ENCODE measurements at places on chromosomes 3 and 15. TPM values are rescaled to one million over a fixed set of nuclear protein-coding genes. Genes with fewer than 3 reads are reported as not detected.

- no peaks in the 10 kb centered on the region for H3K27me3 ChIP-seq
- no peak for DNase-seq
- peaks cover 8% of the 10 kb centered on the region for H3K36me3 ChIP-seq
- no peak overlapping the region for H3K4me3 ChIP-seq
These were observed 6.5 kb upstream of the TM4SF19 start for GRCh38 chr3:196344663-196345062.

The SGO1 gene
- polyA plus RNA-seq, result 0.56 TPM

DNA sequence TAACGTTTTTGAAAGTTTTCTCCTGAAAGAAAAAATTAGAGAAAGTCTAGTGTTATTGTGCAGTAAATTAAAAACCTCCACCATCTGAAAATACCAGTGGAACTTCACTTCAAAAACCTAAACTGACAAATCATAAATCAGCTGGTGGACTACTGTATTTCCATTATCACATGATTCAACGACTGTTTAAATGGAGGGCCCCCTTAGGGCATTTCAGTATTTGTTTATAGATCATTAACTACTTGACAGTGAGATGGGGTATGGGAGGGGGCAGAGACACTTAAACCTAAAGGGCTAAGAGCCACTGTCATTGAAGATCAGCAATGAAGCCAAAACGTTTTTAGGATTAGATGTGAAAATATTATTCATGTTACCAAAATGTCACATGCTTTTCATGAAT, 8.8 kb upstream of the C15orf61 start:
- no peaks in the 10 kb centered on the region for H3K4me1 ChIP-seq
- no peak for DNase-seq
- no peaks in the 10 kb centered on the region for H3K27me3 ChIP-seq

DNA sequence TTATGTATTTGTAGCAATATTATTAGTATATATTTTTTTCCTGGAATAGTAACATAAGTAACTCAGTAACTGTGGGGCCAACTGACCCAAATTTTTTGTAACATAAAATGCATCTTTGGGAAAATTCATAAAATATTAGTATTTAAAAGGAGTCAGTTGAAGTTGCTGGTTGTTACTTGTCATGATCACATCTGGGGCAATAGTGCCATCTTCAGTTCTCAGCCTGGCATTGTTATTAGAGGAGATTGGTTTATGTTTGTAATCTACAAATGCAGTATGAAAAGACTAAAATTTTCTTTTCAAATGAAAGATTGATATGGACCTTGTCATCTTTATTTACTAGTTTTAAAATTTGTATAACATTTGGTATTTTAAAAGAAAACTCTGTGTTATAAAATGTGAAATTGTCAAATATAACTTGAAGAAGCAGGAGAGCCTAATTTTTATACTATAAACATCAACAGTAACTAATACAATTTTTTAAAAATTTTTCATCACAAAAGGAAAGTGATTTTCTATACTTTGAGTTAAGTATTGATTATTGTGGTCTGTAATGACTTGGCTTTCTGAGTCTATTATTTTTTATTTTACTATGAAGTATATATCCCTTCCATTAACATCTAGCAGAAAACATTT, 38.8 kb upstream of the MLF1 start:
- DNase-seq, result peak; percentile 44
- H3K36me3 ChIP-seq, result no peaks in the 10 kb centered on the region
- H3K4me3 ChIP-seq, result no peak overlapping the region
- no peaks in the 10 kb centered on the region for H3K27me3 ChIP-seq
- no peaks in the 10 kb centered on the region for H3K4me1 ChIP-seq

The ARL14 gene
- polyA plus RNA-seq, result not detected

The SLC9A9 gene
- polyA plus RNA-seq, result 49.3 TPM

- no peaks in the 10 kb centered on the region for H3K4me1 ChIP-seq
- no peaks in the 10 kb centered on the region for H3K27me3 ChIP-seq
- no peak for DNase-seq
- H3K27ac ChIP-seq, result no peak overlapping the region
- H3K4me3 ChIP-seq, result no peak overlapping the region
These were observed 1137.9 kb downstream of the ROBO2 start for GRCh38 chr3:78177780-78178179.

DNA sequence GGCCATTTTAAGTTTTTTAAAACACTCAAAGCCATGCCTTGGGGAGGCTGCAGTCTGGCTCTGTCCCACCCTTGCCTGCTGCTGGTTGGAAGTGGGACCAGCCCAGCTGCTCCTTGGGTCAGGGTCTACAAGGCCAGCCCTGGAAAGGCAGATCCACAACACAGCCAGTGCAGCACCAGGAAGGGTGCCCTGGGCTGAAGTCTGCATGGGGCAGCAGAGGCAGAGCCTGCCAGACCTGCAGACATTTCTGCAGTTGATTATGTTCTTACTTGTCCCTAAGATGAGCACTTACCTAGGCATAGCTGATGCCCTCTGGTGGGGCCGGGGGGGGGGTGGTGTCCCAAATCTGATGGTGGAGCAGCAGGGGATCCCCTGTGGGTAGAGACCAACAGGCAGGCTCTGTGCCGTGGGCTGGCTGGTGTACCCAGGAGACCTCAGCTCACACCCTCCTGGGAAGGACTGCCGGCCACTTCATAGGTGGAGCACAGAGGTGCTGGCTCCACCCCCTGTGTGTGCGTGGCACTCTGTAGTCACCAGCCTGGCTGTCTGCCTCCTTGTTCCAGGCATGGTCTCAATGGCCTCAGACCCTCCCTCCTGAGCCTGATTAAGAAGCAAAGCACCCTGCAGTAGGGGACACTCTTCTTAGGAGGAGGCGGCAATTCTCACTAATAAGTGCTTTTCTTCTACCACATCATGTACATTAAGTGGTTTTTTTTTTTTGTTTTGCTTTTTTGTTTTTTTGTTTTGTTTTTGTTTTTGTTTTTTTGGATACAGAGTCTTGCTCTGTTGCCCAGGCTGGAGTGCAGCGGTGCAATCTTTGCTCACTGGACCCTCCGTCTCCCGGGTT, 97.4 kb upstream of the KLF13 start:
- H3K4me1 ChIP-seq, result no peaks in the 10 kb centered on the region
- H3K27me3 ChIP-seq, result no peaks in the 10 kb centered on the region
- no peak for DNase-seq
- no peak overlapping the region for H3K4me3 ChIP-seq

The BBS4 gene
- polyA plus RNA-seq, result 10.9 TPM

The KNL1 gene
- polyA plus RNA-seq, result 0.95 TPM

DNA sequence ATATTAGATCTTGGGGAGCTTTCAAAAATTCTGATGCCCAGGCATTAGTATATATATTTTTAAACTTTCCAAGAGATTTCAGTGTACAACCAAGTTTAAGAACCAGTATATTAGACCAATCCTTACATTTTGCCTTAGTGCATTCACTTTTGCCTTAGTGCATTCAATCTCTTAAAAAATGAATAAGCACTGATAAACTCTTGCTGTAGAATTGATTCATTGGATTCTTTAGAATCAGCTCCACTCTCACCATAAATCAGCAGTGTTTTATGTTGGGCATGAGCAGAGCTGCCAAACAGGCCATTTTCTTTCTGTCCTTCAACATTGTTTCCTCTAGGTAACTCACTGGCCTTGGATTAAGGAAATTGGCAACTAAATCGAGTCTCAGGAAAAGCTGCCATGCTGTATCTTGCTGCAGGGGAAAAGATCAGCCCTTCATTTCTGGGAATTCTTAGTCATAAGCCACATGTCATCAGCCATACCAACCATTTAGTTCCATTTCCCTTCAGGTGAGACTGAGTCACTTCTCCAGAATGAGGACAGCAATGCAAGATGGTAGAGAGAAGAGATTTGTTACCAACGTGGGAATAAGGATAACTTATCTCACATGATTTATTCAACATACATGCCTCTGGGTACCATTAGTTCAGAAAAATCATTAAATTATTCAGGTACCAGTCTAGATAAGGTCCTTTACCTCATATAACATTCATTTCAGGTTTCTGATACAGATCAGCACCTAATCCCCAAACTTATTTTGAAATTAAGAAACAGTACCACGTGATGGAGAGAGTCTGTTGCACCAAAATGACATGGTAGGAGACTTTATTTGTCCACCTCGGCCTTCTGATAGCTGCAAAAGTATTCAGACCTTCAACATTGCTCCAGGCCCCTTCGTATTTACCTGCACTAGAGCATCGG, 192.5 kb downstream of the P3H2 start:
- no peak overlapping the region for H3K4me3 ChIP-seq
- no peaks in the 10 kb centered on the region for H3K27me3 ChIP-seq
- H3K27ac ChIP-seq, result no peak overlapping the region
- H3K4me1 ChIP-seq, result no peaks in the 10 kb centered on the region

GRCh38 chr15:90322538-90322937, 29.5 kb upstream of the ZNF774 start:
- no peaks in the 10 kb centered on the region for H3K36me3 ChIP-seq
- H3K27ac ChIP-seq, result no peak overlapping the region
- H3K4me1 ChIP-seq, result no peaks in the 10 kb centered on the region
- no peak overlapping the region for H3K4me3 ChIP-seq
- no peak for DNase-seq

DNA sequence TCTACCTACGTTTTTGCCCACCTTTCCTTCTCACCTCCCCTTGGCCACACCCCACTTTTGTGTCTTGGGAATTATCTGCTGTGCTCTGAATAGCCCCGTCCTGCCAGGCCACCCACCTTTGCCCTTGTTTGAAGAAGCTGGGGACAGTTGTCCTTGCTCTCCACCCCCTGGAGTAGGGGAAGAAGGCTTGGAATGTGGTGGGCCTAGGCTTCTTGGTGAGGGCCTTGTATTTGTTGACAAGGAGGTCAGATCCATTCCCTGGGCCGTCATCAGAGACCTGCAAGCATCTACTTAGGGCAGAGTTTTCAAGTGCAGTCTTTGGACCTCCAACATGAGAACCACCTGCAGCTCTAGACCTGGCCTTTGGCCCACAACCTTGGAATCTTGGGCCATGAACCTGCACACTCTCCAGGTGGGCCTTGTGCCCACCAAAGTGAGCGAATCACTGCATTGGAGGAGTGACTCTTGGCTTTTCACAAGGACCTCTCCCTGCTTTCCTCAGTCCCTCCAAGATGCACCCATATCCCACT, 160.6 kb downstream of the APBA2 start:
- H3K4me3 ChIP-seq, result no peak overlapping the region
- no peaks in the 10 kb centered on the region for H3K27me3 ChIP-seq
- H3K4me1 ChIP-seq, result no peaks in the 10 kb centered on the region
- no peak for DNase-seq
- no peaks in the 10 kb centered on the region for H3K36me3 ChIP-seq
- H3K27ac ChIP-seq, result no peak overlapping the region

The EDC3 gene
- polyA plus RNA-seq, result 30.2 TPM

DNA sequence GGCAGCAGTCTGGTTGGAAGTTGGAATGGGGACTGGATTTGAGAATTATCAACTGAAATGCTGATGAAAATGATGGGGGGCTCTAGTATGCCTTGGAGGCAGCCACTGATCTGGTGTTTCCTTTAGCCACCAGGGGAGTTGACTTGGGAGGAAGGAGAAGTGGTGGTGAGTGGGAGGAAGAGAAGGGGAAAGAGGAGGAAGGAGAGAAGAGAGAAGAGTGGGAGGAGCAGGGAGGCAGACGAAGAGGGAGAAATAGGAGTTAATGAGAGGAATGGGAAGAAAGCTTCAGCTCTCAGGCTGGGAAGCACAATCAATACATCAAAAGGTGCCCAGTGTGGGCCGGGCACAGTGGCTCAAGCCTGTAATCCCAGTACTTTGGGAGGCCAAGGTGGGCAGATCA, 23.3 kb upstream of the HCN4 start:
- H3K27me3 ChIP-seq, result no peaks in the 10 kb centered on the region
- no peak for DNase-seq
- no peaks in the 10 kb centered on the region for H3K4me1 ChIP-seq
- no peaks in the 10 kb centered on the region for H3K36me3 ChIP-seq
- no peak overlapping the region for H3K27ac ChIP-seq

DNA sequence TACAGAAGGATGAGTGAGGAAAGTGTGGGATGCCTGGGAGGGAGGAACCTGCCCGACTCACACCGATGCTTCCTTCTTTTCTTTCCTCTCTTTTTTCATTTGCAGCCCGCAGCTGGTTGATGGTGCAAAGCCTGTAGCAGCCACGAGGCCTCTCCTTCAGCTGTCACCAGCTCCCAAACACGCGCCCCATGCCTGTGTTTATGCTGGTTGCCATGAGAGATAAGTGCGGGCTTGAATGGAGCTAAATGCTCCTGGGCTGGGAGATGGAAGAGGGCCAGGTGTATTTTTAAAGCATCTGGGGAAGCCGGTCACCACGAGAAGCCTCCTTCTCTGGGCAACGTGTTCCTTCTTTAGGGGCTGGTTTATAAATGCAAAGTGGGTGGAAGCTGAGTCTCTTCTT, 9.3 kb downstream of the COLQ start:
- H3K27ac ChIP-seq, result no peak overlapping the region
- no peak for DNase-seq
- no peaks in the 10 kb centered on the region for H3K36me3 ChIP-seq
- no peak overlapping the region for H3K4me3 ChIP-seq
- no peaks in the 10 kb centered on the region for H3K27me3 ChIP-seq

All from CD4-positive, CD25-positive, alpha-beta regulatory T cell (primary cell).